NCI-H1417 treated with DMSO at 0.1 percent for 48 hours (cell line): ENCODE measurements at places on chromosomes 3 and 15.

GRCh38 chr3:148730676-148731075 lies 33.0 kb downstream of the AGTR1 start:
- no peak for DNase-seq

DNA sequence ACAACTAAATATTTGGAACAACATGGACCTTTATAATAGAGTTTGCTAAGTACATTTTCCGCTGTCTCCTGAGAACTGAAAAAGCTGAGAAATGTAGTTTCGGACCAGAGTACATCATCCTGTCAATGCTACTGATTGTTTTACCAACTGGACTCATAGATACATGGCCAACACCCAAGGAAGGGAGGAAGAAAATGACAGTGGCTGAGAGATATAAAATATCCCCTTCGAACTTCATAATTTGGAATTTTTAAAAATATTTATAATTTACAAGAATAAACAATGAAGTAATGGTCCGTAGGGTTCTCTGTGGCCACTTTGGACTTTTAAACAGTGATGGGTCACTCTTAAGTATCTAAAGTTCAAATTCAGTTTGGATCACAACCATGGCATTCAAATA lies 1042.7 kb downstream of the MCTP2 start:
- DNase-seq, result no peak

- DNase-seq, result peak; percentile 46
Measured at GRCh38 chr3:73298243-73299183, 237.1 kb downstream of the EBLN2 start.

DNA sequence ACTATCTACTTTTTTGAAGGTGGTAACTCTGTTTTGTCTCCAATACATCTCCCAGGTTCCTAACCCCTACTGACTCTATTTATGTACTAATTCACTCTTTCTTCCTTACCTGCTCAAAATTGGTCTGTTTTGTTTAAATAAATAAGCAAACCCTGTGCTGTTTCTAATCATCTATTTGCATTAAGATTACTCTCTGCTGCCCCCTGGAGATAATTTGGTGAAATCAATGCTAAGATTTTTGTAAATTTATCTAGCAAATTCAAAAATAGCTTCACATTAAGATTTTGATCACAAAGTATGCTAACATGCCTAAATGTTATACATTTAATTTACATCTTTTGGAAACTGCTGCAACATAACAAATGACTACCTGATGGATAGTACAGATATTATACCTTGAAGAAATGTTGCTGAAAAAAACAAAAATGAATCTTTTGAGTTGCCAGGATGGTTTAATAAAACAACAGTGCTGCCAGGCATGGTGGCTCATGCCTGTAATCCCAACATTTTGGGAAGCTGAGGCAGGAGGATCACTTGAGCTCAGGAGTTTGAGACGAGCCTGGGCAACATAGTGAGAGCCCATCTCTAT lies 4.4 kb upstream of the CD200R1 start:
- no peak for DNase-seq

DNA sequence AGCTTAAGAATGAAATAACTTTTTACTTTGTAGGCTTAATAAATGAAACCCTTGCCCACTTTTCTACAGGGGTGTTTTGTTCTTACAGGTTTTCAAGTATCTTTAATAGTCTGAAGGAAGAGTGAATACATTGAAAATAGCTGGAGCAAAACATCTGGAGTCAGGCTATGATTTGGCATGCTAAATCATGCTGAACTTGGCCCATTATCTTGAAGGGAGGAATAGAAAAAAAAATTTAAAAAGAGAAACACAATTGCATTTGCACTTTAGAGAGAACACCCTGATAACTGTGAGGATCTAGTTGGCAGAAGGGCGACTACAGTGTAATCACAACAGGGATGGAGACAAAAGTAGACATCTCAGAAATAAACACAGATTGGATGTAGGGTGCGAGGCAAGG lies 1.8 kb upstream of the IQGAP1 start:
- DNase-seq, result no peak

GRCh38 chr3:141127344-141128125 lies 76.4 kb downstream of the SPSB4 start:
- no peak for DNase-seq

DNA sequence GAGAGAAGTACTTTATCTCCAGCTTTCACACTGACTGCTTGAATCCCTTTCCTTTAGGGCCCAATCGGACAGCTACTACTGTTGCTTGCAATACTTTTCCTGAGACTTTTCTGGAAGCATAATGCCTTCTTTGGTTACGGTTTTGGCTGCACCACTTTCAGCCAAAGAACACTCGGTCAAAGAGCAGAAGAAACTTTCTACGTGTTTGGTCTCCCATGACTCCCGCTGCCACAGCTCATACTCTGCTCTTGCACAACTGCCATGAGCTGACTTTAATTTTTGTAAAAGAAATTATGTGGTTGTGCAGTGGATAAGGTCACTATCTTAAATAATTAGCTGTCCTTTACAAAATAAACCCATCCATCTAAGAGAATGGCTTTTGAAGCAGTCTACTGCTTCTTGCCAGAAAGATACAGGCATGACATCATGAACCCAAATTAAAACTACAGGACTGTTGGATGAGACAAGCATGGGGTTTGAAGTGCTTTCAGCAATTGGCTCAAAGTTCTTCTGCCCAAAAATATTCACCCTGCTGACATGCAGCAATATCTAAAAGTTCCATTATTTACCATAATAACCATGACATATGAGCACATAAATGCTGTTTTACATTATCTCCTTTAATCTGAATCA lies 42.0 kb downstream of the PROS1 start:
- no peak for DNase-seq

- DNase-seq, result no peak
Measured at GRCh38 chr15:79682285-79682684, 214.5 kb downstream of the MTHFS start.

DNA sequence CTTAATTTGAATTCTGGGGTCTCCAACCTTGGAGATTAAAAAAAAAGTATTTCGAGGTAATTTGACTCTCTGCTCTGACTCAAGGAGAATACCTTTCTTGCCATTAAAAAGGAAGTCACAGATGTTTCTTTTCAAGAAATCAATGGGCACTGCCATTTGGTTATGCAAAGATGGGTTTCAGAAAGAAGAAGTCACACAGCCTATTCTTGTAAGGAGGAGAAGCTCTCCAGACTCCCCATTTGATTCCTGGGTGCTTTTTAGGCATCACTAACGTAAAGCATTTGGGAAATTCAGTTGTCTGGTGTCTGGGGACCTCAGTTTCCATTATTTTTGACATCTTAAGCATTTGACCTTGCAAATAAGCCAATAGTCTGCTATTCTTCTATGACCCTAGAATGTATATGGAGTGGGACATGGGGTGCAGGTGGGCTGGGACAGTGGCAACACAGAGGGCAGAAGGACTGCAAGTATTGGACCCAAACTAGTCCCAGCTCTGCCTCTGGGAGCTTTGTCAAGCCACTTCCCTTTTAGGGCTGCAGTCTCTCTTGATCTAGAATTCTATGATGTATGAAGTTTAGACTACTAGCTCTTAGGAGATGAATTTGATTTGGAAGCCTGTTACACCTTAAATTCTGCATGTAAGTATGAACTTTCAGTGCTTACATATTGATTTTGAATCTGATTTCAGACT lies 27.8 kb downstream of the IL5RA start:
- no peak for DNase-seq

DNA sequence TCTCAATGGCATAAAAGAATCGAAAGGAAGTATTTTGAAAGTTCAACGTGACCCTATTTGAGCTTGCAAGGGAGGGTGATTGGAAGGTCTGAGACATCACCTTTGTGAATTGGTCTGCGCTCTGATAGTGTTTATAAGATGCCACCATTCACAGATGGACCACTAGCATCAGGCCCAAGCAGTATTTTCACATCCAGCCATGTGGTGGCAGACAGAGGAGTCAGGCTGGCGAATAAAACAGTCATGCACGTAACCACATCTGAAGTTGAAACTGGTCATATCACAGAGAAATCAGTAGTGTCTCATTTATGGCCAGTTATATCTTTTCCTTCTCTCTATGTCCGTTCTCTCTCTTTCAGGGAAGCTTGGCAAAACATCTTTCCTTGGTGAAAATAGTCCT lies 170.1 kb upstream of the ONECUT1 start:
- no peak for DNase-seq

GRCh38 chr3:183555541-183556081 lies at the start of gene KLHL6:
Gene KLHL6 (minus strand): TSS chr3:183555706. CDS start chr3:183555653, 53 bp downstream.
- DNase-seq, result no peak

GRCh38 chr3:106688464-106688863 lies 688.8 kb upstream of the CCDC54 start:
- no peak for DNase-seq

- no peak for DNase-seq
Measured at GRCh38 chr3:182837855-182838454, 44.7 kb downstream of the ATP11B start.

GRCh38 chr15:37698679-37699078 lies 235.8 kb upstream of the TMCO5A start:
- DNase-seq, result no peak

DNA sequence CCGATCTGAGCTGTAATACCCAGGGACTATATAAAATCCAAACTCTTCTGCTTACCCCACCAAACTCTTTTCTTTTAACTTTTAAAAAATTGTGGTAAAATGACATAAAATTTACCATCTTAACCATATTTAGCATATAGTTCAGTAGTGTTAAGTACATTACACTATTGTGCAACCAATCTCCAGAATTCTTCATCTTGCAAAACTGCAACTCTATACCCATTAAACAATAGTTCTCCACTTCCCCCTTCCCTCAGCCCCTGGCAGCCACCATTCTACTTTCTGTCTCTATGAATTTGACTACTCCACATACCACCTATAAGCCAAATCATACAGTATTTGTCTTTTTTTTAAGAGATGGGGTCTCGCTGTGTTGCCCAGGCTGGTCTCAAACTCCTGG lies 38.7 kb downstream of the SENP8 start:
- DNase-seq, result no peak

- DNase-seq, result no peak
Measured at GRCh38 chr3:47634996-47635395, 56.3 kb upstream of the CSPG5 start.

DNA sequence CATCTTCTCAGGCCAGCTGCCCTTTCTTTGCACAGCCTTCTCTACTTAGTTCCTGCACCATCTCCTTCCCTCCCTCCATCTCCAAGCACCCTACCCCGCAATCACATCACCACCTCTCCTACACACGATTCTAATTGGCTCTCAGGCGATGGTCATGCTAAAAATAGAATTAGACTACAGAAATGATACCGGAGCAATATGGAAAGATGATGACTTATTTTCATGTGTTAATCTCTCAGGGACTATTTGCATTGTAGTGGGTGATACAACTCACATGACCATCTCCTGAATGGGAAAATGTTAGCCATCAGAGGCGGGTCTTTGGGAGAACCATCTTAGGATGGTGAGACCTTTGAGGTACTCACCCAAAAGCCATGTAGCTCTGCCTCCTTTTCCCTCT lies 54.7 kb upstream of the PPARG start:
- DNase-seq, result no peak

DNA sequence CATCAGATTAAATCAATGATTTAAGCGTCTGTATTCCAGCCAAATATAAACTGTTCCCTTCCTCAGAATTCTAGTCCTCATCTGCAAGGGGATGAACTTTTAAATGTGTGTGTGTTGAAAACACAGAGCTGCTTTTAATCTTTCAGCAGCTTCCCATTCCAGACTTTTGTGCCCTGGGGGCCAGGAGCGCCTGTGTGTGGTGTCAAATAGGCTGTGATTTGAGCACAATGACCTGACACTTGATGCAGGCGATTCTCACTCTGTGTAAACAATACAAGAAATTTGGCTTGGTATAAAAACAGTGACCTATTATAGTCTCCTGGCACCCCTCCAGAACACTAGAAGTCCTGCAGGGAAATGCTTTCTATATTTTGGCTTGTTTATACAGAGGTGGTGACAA lies 274.6 kb upstream of the ROPN1 start:
- DNase-seq, result peak; percentile 98

GRCh38 chr15:74123131-74123429 lies 7.3 kb upstream of the ISLR2 start:
- no peak for DNase-seq

DNA sequence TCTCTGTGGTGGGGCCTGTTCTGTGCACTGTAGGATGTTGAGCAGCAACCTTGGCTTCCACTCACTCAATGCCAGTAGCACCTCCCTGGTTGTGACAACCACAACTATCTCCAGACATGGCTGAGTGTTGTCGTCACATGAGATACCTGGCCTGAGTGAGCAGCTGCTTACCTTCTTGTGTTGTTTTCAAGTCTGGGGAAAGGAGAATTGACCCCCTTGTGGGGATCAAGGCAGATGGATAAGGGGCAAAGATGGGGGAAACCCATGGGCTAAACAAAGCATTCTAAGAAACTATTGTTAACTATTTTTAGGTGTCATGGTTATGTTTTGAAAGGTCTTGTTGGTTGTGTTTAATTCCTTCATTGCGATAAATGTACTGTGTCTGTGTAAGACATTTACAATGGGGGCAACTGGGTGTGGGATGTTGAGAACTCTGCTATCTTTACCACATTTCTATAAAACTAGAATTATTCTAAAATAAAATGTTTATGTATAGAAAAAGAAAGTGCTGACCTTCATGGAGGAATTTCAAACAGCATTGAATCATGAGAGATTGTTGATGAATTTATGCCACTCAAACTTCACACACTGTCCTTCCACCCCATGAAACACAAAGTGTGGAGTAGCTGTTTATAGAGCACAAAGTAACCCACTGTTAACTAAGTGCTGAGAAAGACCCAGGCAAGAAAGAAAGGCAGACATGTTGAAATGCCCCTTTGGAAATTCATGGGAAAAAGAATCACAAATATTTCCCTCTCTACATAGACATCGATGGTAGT lies 48.4 kb upstream of the SPTSSB start:
- DNase-seq, result no peak

DNA sequence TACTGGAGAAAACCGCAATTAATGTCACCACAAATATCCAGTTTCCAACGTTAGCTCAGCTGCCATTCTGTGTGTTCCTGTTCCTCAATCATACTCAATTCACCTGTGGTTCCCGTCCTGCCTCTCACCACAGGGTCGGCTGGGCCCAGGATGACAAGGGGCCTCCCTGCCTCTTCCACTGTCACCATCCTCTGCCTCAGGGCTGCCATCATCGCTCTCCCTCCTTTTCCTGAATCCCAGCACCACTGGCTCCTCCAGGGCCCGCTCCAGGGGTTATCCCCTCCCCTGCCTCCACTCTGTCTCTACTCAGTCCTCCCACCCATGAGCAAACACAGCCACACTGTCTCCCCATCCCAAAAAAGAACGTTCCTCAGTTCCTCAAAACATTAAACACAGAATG lies 170.9 kb upstream of the NSMCE3 start:
- no peak for DNase-seq

- no peak for DNase-seq
Measured at GRCh38 chr15:55513152-55513551, 5.1 kb upstream of the DNAAF4 start.

DNA sequence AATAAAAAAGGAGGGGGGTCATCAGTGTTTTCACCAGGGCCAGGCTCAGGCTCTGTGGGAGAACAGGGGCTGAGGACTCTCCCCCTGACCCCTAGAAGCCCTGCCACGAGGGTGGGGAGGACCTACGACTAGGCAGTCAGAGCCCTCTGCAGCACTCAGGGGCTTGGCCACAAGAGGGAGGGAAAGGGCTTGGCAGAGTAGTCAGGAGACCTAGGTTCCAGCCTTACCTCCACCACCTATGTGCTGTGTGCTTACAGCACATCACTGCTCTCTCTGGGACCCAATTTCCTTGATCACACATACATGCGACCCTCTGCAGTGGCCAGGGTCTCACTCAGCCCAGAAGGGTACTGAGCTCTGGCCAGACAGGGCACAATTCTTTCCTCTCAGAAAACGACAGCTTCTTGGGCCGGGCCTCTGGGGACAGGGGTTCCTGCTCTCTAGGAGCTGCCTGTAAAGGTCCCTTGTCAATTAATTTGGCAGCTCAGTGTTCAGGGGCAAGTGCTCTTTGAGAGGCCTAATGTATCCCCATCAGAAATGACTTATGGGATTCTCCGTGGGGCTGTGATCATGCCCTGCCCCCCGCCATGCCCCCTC lies 16.4 kb upstream of the SKIC8 start:
- no peak for DNase-seq
